Suprapubic skin (tissue), 4 donors: ENCODE measurements at places on chromosomes 2 and 18. TPM values are rescaled to one million over a fixed set of nuclear protein-coding genes. Genes with fewer than 3 reads are reported as not detected.

Gene RNU2-63P
- not detected for total RNA-seq

Gene ETAA1
- 26.8 TPM for total RNA-seq

Gene FBXO36
- 8.4 TPM for total RNA-seq

Gene GPBAR1
- not detected for total RNA-seq

GRCh38 chr18:577643-578375, 2.4 kb upstream of the CETN1 start:
- DNase-seq, result no peak

DNA sequence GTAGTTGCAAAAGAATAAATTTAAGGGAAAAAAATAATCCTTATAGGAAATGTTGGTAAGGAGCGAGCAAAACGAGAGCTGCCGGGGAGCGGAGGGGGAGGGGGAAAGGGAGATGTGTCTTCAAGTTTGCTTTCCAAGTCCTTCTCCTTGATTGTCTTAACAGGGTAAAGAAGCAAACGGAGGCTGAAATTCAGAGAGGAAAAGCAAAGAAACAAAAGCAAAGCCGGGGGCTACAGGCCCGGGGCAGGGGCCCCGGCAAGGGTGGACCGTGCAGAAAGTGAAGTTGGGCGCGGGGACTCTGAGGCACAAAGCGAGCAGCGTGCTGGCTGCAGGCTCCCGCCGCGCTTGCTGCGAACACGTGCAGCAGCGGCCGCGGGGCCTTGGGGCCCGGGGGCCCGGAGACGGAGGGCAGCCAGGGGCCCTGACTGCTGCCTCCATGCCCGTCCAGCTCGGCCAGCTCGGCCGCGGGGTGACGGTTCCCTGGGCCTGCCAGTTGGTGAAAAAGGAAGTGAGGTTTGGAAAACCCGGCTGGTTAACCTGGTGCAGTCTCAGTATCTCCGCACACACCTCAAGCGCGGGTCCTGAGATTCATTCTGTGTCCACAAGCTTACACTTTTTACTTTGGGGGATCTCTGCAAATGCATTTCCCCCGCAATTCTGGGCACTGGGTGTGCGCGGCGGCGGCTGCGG, 4.1 kb downstream of the BCL11A start:
- peak; percentile 79 for DNase-seq

- DNase-seq, result no peak
These were observed 623.9 kb downstream of the NYAP2 start for GRCh38 chr2:226023383-226023782.

DNA sequence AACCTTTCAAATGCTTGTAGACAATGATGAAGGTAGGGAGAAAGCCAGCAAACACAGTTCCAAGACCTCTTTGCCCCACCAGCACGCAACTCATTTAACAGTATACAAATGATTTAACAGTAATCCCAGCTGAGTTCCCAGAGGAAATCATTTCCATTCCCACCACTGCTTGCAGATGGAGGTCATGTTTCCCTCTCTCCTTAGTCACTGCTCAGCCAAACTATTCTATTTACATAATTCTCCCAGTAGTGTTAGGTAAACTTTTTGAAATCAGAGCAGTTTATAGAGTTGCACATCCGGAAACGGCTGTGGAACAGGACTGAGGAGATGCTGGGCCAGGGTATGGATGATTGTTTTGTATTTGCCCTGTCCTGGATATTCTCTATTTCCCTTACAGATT, 328.5 kb downstream of the FIGN start:
- no peak for DNase-seq

- no peak for DNase-seq
These were observed 155.0 kb upstream of the MAPRE2 start for GRCh38 chr18:34886177-34886576.

DNA sequence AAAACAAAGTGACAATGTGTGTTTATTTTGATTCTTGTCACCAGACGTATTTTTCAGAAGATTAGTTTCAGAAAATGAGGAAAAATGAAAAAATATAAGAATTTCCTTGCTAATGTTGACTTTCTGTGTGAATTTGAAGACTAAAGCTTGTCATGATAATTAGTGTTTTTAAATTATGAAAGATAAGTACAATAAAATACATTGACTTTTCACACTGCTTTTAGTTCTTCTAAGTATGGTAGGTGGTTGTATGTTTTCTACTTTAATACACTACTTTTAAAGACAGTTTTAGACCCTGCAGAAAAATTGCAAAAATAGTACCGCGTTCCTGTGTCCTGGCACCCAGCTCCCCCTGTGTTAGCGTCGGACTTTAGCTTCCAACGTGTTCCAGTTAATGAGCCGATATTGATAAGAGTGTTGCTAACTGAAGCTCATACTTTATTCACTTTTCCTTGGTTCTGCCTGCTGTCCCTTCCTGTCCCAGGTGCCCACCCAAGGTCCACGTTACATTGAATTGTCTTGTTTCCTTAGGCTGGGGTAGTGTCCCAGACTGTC, 695 bp downstream of the RBFA start:
- no peak for DNase-seq

- no peak for DNase-seq
These were observed 30.1 kb upstream of the PID1 start for GRCh38 chr2:229301237-229301636.

GRCh38 chr2:30272761-30273573, 41.6 kb downstream of the LBH start:
- DNase-seq, result no peak

DNA sequence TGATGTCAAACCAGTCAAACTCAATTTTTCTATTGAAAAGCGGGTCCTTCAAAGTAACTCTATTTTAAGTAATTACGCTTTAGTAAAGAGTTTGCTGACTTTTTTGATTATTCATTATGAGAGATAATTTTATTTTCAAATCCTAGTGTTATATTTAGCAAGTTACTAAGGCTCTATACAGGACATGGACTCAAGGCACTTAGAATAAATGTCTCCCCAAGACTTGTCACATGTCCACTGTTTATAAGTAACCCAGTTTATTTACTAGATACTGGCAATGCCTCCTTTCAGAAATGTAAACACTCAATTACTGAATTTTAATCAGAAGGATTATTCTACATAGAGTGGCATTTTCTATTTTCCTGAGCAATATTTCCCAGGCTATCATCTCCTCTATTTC, 638.1 kb downstream of the ERBB4 start:
- DNase-seq, result no peak

DNA sequence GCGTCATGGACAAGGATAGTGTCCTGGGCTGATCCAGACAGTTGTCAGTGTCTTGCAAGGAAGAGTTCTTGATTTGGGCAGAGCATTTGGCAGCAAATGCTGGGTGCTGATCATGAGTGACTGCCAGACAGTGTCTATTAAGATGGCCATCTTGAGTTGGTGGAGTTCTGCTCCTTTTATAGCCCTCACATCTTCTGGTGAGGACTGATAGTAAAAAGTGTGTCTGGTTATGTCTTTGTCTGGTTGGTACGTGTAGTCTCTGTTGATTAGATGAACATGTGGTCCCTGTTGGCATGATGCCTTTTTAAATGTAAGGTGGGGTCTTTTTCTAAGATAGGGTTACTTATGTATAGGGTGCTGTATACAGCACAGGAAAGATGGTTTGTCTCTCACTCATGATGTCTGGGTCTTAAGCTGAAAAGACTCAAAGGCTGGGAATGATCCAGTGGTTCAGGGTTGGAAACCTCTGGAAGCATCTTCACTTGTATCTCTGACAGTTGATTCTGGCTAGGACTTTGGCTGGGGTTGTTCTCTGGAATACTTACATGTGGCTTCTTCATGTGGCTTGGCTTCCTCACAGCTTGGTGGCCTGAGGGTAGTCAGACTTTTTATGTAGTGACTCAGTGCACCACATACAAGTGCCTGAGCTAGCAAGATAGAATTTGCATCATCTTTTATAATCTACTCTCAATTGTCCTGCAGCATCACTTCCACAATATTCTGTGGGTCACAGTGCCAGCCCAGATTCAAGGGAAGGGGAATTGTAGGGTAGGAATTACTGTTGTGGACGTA, 11.8 kb downstream of the MTX2 start:
- no peak for DNase-seq

GRCh38 chr2:162330881-162331280, 12.4 kb upstream of the IFIH1 start:
- DNase-seq, result no peak

- DNase-seq, result no peak
These were observed 106.7 kb downstream of the GBX2 start for GRCh38 chr2:236061497-236061896.

- no peak for DNase-seq
These were observed 163.2 kb upstream of the SPRED2 start for GRCh38 chr2:65595630-65596029.

DNA sequence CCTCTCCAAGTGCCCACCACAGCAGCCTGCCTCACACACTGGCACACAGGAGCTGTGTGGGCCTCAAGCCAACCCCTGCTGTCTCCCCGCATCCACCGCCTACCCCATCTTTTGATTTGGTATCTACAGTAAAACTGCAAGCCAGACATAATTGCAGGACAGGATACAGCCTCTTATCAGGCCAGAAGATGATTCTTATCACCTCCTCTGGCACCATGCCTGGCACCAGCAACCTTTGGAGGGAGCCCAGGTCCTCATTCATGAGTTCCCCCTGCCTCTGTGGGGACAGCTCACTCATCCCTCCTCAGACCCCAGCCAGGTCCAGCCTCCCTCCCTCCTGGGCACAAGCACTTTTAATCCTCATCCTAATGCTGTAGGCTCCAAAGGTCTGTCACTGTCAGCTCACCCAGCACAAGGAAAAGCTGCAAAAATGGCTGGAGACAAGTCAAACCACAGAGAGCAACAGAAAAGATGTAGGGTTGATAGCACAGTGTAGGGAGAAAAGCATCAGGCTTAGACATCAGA, 9.7 kb downstream of the RAB11FIP5 start:
- no peak for DNase-seq
